ENCODE measurements at places on chromosomes 3 and 15.

- DNase-seq = no peak
Measured at GRCh38 chr3:173584838-173585831, 187.6 kb downstream of the NLGN1 start.

- no peak for DNase-seq
Measured at GRCh38 chr3:48215876-48216275, 7.4 kb upstream of the CAMP start.

DNA sequence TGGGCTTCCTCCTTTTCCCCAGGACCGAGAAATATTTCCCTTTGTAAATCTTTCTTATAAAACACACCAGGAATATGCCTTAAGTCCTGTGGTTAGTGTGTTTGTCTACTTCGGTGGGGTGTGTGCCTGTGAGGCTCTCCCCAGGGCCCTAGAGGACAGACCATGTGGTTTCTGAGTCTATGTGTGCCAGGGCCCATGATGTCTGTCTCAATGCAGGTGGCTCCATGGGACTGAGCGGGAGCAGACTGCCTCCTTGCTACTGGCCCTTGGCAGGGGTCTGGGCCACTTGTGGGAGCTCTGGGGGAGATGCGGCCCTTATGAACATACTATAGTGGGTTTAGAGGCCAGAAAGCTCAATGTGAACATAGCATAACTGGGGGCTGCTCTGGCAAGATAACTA is 37.6 kb downstream of the SCN5A start:
- no peak for DNase-seq

GRCh38 chr3:176041185-176041584 is 1156.1 kb downstream of the TBL1XR1 start:
- DNase-seq = no peak

GRCh38 chr15:60221356-60221755 is 176.4 kb downstream of the ANXA2 start:
- DNase-seq = no peak

- DNase-seq = no peak
Measured at GRCh38 chr3:129501630-129502029, 26.8 kb upstream of the RHO start.

- DNase-seq = no peak
Measured at GRCh38 chr15:59444980-59445545, 7.1 kb downstream of the FAM81A start.

GRCh38 chr3:171348121-171348520 is 112.1 kb downstream of the TNIK start:
- DNase-seq = no peak

DNA sequence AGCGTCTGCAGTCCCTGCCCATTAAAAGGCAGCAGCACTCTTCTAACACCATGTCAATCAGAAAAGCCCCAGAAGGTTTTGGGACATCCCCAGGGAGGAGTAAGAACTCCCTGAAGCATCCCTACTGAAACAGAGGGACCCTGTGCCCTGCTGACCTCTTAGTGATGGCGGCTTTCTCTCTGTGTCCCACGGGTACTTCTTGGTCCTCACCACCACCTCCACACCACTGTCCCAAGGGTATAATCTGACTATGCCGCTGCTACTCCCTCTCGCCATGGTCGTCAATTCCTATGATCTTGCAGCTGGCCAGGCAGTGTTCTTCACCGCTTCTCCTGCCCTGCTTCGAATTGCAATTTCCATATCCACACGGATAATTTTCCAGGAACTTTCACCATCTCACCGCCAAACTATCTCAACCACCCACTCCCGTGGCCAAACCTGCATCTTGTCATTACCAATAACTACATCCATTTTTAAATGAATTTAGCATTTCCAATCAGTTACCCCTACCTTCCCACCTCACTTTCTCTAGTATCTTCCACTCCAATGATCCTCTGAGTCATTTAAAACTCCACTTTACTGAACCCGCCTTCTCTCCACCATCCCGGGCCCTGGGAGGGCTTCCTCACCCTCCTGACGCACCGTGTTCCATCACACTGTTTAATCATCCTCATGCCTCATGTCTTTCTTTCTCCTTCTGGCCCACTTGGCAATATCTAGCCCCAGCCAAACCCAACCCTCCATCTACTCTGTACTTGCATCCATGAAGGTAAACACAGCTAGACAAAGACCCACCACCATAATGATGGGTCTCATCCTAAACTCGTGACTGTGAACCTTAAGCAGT is 23.7 kb downstream of the PRR23E start:
- DNase-seq = no peak

- no peak for DNase-seq
Measured at GRCh38 chr15:73386886-73387506, 18.2 kb upstream of the HCN4 start.

GRCh38 chr3:15553749-15554148 is 32.2 kb upstream of the COLQ start:
- DNase-seq = no peak

GRCh38 chr3:59374091-59374817 is 324.4 kb upstream of the CFAP20DC start:
- DNase-seq = no peak

DNA sequence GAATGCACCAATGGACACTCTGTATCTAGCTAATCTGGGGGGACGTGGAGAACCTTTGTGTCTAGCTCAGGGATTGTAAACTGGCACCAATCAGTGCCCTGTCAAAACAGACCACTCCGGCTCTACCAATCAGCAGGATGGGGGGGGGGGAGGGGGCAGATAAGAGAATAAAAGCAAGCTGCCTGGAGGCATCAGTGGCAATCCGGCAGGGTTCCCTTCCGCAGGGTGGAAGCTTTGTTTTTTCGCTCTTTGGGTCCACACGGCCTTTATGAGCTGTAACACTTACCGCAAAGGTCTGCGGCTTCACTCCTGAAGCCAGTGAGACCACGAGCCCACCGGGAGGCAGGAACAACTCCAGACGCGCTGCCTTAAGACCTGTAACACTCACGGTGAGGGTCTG is 827.1 kb downstream of the PLOD2 start:
- no peak for DNase-seq

- no peak for DNase-seq
Measured at GRCh38 chr3:43013743-43014155, 34.6 kb downstream of the GASK1A start.

- no peak for DNase-seq
Measured at GRCh38 chr15:48759921-48760320, 50.9 kb downstream of the CEP152 start.

DNA sequence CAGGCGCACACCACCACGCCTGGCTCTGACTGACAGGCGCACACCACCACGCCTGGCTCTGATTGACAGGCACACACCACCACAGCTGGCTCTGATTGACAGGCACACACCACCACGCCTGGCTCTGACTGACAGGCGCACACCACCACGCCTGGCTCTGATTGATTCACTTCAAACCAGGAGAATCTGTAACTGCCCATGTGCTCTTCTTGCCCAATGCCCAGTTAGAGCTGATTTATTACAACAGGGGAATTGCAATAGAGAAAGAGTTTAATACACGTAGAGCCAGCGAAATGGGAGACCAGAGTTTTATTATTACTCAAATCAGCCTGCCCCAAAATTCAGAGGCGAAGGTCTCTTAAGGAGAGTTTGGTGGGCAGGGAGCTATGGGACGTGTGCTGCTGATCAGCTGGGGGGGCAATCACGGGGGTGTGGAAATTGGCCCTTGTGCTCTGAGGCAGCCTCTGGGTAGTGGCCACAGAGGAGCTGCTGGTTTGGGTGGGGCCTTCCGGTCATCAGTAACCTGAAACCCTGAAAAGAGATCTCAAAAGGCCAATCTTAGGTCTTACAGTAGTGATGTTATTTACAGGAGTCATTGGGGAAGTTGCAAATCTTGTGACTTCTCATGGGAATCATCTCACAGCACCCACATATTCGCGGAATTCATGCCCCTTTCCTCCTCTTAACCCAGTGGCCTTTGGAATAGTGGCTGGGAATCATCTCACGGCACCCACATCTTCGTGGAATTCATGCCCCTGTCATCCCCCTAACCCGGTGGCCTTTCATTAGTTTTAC is 63.8 kb upstream of the TFRC start:
- DNase-seq = no peak

DNA sequence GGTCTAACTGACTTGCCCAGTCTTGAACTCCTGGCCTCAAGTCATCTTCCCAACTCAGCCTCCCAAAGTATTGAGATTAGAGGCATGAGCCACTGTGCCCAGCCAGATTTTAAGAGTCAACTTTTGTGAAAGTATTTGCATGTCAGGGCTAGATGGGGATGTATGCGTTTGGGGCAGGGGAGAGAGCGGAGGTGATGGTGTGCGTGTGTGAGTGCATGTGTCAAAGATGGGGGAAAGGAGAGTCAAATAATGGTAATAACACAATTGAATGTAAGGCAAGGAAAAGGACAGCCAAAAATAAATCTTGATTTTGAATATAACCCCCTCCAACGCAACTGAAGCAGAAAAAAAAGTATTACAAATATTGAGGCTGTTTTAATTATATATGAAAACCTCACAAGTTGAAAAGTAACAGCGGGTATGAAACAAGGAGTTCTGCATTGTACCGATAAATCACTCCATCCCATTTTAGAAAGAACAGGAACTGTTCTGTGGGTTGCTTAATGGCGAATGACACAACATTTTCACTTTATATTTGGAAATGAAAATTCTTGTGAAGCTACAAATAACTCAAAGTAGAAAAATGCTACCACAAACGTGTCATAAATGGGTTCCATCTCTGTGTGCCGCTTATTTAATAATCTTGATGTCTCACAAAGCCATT is 29.9 kb upstream of the LDHAL6B start:
- DNase-seq = no peak

DNA sequence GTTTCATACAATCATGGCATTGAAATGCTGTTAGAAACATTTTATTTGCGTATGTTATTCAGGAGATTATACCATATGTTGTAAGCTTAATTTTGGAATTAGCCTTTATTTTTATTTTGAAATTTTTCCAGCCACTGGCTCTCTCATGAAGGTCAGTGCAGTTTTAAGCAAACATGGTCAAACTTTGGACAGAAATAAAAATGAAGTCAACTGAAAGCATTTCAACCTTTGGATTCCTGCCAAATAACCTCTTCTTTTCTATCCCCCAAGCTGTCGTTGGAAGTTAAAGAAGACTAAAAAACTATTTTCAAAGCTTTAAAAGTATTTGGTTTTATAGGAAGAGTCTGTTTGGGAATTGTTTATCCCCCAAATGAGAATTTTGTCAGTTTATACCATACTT is 846.6 kb downstream of the MCTP2 start:
- DNase-seq = no peak

GRCh38 chr3:189631373-189631408 is at the start of gene TP63:
TP63 (plus strand) TSS chr3:189631389; CDS start chr3:189631516, 127 bp downstream.
- no peak for DNase-seq
